Stimulated activated CD8-positive, alpha-beta memory T cell treated with anti-CD3 and anti-CD28 coated beads, Interleukin-15, amount 100 ng/mL, for 48 hours (primary cell): ENCODE measurements at places on chromosomes 1 and 21.

- DNase-seq, result peak; percentile 9
Measured at GRCh38 chr1:99820546-99820945, 29.6 kb upstream of the AGL start.

GRCh38 chr1:238143038-238143437, 252.3 kb upstream of the ZP4 start:
- DNase-seq, result no peak

DNA sequence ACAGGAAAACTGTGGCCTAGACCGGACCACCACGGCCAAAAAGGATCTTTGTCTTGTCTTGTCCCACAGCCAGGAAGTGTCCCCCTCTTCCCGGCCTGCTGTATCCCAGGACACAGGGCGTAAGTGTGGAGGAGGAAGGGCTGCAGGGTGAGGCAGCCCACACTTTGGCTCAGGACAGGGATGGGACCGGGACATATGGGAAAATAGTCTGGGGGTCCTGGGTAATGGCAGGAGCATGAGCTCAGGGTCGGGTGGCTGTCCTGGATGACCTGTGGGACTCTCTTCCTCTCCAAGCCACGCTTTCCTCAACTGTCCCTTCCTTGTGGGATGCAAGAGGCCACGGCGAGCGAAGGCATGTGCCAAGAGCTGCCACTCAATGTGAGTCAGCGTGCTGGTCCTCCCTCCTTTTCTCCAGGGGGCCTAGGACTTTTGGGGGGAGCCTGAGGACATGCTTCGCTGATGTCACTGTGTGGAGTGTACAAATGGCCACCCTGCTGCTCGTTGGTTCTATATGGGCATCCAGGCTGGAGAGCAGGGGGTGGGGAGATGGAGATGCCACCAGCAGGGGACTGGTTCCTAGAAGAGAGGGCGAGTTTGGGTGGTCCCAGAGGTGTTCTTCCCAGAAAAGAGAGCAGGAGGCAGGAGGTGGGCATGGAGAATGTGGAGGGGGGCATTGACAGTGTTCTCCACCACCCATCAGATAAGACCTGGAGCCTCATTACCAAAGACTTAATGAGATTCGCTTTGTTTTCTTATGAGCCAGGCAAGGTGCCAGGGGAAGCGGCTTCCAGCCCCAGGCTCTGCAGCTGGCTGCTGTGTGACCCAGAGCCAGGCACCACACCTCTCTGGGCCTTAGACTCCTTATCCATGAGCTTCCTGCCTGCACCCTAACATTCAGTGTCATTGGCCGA, 11.5 kb upstream of the PADI1 start:
- DNase-seq, result no peak

DNA sequence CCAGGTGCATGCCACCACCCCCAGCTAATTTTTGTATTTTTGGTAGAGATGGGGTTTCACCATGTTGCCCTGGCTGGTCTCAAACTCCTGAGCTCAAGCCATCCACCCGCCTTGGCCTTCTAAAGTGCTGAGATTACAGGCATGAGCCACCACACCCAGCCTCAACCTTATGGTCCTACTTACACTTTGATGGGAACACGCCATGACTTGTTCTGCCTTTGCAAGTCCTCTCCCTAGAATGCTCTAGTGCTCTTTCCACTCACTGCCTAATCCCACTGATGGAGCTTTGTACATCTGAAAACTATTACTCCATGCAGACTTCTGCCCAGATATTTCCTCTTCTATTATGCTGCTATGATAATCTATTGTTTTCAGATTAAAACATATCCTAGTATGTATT, 174.3 kb downstream of the DAB1 start:
- DNase-seq, result no peak

- DNase-seq, result no peak
Measured at GRCh38 chr1:174748586-174748985, 251.2 kb upstream of the CACYBP start.

GRCh38 chr1:117696561-117696960, 90.7 kb downstream of the TENT5C start:
- DNase-seq, result no peak

GRCh38 chr1:31814631-31815306, 1.1 kb downstream of the SPOCD1 start:
- no peak for DNase-seq

DNA sequence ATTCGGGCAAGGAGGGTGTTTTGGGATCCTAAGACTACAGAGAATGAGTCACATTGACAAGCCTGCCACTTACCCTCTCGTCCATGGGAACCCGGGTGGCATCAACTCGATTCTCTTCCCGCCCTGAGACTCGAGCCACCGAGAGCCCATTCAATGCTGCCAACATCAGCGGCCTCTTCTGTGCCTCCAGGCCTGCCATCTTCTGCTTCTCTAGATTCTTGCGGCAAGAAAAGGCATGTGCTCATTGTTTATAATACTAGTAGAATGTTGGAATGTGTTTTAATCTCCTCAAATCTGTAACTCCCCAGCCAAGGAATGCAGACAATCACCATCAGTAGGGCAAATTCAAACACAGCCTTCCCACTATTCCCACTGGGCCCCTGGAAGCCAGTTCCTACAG, 96.9 kb downstream of the SMYD2 start:
- DNase-seq, result no peak

DNA sequence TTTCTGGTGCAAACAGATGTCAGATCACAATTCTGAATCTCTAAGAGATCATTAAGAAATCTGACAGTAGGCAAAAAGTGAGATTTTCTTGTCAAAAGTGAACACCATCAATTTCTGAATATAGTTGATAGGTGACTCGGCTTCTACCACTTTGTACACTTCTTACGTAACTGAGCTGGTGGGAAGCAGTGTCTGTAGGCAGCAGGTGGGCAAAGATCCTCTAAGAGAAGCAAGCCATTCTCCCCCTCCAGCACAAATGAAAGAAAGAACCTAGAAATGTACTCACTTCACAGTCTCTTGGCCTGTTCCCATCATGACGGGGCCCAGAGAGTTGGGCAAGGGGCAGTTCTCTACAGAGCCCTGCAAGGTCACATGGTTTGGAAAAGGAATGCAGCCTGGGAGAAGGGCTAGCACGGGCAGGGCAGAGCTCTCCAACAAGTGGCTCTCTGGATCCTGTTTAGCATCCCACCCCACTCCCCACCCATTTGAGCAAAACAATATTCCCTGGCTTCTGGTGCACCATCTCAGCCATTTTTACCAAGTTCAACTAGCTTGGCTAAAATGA, 412.6 kb downstream of the LTN1 start:
- no peak for DNase-seq

DNA sequence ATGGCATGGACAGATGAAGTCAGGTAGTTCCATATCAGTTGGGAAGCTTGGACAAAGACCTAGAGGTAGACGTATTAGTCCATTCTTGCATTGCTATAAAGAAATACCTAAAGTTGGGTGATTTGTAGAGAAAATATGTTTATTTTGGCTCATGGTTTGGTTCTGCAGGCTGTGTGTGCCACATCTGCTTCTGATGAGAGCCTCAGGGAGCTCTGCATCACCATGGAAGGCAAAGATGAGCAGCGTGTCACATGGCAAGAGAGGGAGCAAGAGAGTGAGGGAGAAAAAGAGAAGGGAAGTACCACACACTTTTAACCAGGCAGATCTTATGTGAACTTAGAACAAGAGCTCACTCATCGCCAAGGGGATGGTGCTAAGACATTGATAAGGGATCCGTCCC, 9.0 kb downstream of the TSACC start:
- no peak for DNase-seq

- DNase-seq, result no peak
Measured at GRCh38 chr1:162003061-162003829, 20.4 kb downstream of the OLFML2B start.

DNA sequence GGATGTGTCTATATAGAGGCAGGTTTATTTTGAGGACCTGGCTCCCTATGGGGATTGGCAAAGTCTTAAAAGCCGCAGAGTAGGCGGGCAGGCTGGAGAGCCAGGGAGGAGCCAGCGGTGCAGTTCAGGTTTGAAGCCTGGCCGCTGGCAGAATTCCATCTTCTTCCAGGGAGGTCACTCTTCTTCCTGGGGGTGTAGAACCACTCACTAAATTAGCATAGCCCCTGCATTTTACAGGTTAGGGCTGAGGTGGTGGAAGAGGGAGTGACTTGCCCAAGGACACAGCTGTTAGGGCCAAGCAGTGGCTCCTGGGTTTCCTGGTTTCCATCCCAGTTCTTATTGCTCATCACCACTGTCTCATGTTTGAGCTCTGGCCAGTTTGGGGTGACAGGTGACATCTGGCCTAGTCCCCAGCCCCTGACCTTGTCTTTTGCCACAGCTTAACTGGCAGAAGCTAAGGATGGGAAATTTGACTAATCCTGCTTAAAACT, 1.4 kb downstream of the PINK1 start:
- no peak for DNase-seq

GRCh38 chr1:228935855-228936727, 200.8 kb downstream of the RHOU start:
- DNase-seq, result no peak

GRCh38 chr1:10529765-10530164, 55.0 kb downstream of the PEX14 start:
- DNase-seq, result no peak

DNA sequence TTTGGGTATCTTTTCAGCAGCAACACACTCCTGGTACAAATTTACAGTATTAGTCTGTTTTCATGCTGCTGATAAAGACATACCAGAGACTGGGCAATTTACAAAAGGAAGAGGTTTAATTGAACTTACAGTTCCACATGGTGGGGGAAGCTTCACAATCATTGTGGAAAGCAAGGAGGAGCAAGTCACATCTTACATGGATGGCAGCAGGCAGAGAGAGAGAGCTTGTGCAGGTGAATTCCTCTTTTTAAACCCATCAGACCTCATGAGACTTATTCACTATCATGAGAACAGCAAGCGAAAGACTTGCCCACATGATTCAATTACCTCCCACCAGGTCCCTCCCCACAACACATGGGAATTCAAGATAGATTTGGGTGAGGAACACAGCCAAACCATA, 124.5 kb downstream of the TPR start:
- DNase-seq, result no peak

- no peak for DNase-seq
Measured at GRCh38 chr1:44243782-44244495, 30.7 kb downstream of the DMAP1 start.

GRCh38 chr21:42559326-42559725, 45.7 kb downstream of the SLC37A1 start:
- no peak for DNase-seq

DNA sequence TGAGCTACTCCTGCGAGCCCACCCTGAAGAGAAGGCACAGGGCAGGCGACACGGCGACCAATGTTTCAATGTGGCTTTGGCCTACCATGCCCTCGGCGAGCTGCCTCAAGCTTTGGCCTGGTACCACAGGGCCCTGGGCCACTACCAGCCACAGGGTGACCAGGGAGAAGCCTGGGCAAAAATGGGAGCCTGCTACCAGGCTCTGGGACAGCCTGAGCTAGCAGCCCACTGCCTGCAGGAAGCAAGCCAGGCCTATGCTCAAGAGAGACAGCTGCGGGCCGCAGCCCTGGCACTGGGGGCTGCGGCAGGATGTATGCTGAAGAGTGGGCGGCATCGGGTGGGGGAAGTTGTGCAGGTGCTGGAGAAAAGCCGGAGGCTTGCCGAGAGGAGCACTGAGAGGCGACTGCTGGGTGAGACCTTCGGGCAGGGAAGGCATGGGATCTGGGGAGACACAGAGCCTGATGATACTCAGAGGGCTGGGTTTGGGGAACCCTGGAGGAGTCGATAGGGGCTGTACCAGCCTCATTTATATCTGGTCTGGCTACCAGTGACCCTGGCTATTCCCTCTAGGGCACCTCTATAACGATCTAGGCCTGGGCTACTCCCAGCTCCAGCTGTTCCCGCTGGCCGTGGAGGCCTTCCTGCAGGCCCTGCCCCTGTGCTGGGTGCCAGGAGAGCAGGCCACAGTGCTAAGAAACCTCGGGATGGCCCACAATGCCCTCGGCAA, 2.3 kb downstream of the TTC24 start:
- DNase-seq, result peak; percentile 56

DNA sequence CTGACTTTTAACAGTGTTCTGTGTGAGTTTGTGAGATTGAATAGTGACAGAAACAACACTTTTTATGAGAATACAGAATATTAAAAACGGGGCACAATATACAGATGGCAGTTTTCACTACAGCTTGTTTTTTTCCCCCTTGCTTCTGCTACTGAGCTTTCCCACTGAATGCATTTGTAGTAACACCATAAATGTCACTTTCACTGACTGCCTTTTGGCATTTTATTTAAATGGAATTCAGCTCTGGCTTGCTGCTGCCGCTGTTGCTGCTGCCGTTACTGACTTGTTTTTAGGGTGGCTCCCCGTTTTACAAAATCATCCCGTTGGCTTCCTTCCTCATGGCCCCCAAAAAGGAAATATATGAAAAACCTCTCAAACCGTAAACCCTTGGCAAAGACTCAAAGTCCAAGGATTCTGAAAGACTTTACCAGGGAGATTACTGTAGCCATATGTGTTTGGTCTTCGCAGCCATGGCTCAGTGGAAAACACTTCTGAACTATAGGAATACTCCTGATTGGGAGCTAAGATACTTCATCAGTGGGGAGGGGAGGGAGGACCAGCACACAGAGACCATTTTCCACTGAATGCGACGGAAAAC, 151.0 kb downstream of the NUF2 start:
- DNase-seq, result no peak

GRCh38 chr1:36148821-36149236, 457 bp downstream of the TRAPPC3 start:
- no peak for DNase-seq

DNA sequence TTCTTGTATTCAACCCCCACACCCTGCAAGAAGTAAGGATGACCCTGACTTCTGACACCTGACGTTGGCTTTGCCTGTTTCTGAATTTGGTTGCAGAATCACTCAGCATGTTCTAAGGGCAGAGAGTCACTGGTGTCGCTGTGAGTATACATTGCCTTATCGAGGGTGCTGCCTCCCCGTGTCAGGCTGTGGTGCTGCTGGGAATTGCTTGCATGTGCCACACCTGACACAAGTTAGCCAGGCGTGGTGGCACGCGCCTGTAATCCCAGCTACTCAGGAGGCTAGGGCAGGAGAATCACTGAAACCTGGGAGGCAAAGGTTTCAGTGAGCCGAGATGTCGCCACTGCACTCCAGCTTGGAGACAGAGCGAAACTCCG, 45.9 kb downstream of the WDR4 start:
- DNase-seq, result peak; percentile 58

DNA sequence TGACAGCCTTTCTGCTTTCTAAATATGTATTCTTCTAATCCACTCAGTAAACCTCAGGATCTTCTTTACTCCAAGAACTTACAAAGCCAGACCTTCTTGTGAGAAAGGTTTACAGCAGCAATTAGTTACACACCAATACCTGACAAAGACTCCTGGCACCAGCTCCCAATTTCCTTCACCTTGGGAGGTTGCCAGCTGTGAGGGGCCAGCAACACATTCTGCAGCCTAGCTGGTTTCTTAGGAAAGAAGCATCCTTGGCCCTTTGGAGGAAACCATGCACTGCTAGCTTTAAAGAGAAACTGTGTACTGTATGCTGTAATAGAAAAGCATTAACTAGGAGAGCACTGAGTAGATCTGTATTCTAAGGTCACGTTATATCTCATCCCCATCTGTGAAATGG, 10.8 kb downstream of the FYB2 start:
- DNase-seq, result no peak

DNA sequence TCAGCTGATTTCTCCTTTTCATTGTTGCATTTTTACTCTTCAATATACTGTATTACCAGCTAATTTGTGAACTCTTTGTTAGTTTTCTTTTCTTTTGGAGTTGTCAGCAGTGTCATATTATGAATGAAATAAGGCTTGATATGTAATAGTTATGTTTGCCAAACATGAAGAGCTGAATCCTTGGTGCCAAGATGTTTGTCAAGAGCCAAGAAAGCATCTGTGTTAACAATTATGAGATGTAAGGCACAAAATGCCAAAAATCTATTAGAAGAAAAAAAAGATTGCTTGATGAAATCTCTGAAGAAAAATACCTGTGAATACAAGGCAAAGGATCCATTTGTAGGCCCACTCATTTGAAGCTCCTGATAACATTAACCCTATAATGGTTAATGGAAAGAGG, 48.4 kb upstream of the RNPC3 start:
- DNase-seq, result no peak
